Stimulated activated CD4-positive, alpha-beta T cell treated with anti-CD3 and anti-CD28 coated beads, Interleukin-12 subunit alpha, Interleukin-12 subunit beta, amount 100 ng/mL, for 24 hours (primary cell): ENCODE measurements at places on chromosomes 2 and 18.

DNA sequence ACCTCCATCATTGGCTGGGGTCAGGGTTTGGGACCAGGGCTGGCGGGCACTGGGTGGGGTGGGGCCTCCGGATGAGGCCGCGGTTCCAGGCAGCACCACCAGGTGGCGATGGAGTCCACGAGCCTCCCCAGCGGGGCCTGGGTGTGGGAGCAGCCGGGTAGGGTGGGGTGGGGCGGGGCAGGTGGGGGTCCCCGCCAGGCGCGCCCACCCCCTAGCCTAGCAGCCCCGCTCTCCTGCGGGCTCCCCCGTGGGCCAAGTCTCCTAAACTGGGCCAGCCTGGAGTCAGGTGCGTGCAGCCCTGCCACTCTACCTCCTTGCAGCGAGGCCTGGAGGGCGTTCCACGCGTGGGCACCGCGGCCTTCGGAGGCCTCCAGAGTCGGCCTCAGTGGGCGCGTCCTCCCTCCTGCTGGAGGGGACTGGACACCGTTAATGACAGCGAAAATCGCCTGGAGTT, 187.5 kb downstream of the TWIST2 start:
- peak; percentile 31 for DNase-seq

GRCh38 chr2:154692927-154693326, 5.6 kb upstream of the KCNJ3 start:
- DNase-seq = no peak

- DNase-seq = no peak
Observed at GRCh38 chr2:239881561-239882320, 143.4 kb downstream of the NDUFA10 start.

DNA sequence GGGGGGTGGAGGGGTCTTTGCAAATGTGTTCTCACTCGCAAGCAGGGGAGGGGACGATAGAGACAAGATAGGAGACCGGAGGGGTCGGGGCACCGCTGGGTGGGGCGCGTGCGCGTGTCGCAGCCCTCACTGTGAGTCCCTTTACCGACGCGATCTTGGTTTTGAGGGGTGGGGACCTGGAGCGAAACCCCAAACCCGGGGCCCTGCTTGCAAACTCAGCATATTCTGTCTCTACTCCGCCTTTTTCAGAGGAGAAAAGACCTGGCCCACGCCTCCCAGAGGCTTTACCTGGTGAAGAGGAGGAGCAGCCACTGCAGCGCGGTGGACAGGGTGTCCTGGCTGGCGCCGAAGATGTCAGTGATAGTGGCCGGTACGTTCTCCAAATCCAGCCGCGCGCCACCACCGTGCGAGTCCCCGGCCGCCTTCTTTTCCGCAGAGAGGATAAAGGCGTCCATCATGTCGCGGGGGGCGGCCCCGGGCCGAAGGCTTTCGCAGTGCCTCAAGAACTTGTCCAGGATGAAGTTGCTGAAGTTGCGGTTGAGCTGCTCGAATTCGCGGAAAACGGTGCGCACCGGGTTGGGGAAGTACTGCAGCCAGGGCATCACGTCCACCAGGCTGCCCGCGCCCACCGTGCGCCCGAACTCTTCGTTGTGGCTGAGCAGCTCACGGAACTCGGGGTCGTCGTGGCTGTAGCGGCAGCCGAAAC, 1.7 kb downstream of the CYP1B1 start:
- no peak for DNase-seq

DNA sequence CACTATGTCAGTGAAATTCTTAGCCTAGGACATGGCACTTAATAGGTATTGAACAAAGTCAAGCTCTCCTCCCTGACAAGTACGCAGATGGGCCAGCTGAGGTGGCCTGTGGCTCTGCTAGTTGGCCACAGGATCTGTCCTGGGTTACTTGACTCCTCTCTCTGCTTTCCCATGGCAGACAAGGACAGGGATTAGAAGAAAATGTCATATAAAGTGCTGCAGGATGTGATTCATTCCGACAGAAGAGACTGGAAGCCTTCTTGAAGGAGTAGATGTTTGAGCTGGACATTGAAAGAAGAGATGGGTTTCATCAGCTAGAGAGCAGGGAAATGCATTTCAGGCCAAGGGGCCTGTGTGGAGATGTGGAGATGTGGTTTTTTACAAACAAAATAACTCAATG, 46.7 kb downstream of the SMAD7 start:
- no peak for DNase-seq

DNA sequence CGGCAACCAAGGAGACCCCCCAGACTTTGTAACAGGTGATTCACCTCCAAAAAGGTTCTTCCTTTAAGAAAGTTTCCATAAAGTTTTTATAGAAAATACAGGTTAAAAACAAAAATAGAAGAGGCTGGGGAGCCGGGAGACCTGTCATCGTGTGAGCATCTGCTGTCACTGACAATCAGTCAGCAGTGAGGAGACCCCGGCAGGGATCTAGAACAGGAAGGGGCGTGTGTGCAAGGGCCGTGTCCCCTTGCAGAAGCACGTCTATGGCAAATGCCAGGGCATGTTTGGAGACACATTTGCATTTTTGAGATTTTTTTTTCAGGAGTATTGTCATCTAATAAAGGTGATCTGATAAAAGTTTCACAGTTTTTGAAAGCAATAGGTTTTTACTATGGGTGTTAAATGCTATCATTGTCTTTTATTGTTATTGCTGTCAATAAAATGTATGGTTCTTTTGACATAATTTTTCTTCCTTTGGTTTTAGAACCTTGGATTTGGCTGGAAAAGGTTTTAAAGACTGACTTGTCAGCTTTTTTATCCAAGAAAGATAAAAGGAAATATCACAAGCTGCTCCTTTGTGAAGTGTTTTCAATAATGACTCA, 52.1 kb downstream of the MTCL1 start:
- no peak for DNase-seq

DNA sequence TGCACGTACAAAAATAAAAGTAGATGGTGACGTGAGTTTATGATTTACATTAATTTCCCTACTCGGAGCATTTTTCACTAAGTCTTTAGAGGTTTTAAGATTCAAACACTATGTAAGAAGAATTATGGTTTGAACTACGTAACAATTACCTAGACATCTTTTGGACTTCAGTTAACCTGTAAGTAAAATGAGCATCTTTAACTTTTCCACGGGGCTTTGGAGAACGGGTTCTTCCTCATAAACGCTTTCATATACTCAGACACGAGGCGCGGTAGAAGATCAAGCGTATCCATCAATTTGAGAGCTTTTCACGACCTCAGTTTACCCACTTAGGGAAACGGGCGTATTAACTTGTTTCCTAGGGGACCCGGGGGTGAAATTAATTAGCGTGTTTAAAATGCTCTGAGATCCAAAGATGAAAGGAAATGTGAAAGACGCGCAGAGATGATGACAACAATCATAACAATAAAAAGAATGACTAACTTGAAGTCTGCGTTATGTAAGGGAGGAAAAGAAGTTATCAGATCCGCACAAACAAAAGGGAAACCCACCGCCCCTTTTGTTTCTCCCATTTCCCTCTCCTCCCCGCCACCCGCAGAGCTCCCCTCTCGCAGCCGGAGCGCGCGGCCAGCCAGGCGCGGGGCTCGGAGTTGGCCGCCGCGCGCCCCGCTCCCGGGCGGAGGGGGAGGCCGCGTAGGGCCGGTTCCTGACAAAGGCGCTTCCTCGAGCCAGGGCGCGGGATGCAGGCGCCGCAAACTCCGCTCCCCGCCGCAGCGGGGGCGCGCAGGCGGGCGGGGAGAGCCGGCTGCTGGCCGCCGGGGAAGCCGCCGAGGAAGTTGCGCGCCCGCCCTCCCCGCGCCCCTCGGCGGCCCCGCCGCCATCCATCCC, 807 bp downstream of the PELI1 start:
- DNase-seq = no peak

- no peak for DNase-seq
Observed at GRCh38 chr2:100216015-100216414, 73.6 kb upstream of the AFF3 start.

DNA sequence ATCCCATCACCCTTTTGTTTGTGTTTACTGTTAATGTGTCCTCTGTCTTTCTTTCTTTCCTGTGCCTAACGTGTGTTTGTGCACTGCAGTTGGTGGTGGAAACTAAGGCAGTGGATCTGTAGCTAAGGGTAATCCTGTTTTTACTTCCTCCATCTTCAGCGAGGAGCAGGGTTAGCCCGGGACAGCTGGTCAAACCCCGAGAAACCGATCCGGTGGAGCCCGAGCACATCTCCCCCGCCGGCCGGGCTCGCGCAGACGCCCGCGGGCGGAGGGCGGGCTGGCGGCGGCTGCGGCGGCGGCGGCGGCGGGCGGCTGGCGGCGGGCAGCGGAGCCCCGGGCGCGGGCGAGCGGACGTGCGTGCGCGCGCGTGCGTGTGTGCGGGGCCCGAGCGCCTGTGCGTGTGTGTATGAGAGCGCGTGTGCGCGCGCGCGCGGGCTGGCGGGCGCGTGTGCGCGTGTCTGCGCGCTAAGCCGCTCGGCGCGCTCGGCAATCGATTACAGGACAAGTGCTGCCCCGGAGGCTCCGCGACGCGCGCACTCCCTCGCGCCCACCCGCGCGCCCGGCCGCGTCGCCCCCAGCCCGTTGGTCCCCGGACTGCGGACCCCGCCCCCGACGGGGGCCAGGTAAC, at the start of gene IKZF2:
IKZF2 (minus strand) TSS at position 176 of the 628 bp plus-strand sequence. CDS start 2,983 bp downstream, outside the sequence.
- peak; percentile 41 for DNase-seq

GRCh38 chr2:7119132-7119835, 202.1 kb downstream of the RNF144A start:
- no peak for DNase-seq

DNA sequence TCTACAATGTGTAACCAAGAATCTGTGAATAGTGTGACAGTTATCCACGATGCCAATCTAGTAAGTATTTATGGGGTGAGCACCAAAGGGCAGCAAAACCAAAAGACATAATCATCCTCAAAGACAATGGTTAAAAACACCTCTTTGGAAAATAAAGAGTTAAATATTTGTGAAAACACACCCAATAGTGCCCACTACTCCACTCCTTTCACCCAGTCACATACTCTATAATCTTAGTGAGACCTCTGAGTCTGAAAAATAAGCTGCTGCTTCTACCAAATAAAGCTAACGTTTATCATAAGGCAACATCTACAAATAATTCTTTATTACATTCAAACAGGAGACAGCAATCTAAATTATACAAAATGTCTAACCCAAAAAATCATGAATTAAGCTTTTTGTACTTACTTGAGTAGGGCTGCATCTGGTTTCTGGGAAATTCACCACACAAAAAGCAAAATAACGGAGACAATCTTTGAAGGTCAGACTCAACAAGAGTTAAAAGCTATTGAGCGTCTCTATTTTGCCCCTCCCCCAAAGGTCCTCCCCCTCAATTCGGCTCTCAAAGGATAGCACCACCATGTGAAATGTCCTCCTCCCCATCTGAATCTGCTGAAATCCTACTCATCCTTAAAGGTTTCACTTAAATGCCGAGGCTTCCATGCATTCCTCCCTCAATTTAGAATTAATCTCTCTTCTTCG, 2.0 kb downstream of the RAPH1 start:
- no peak for DNase-seq

GRCh38 chr2:49836017-49836416, 681.7 kb upstream of the FSHR start:
- DNase-seq = no peak

GRCh38 chr2:233676046-233676445, 4.3 kb downstream of the UGT1A9 start:
- DNase-seq = no peak

- DNase-seq = no peak
Observed at GRCh38 chr18:56431551-56431950, 206.8 kb downstream of the TXNL1 start.

DNA sequence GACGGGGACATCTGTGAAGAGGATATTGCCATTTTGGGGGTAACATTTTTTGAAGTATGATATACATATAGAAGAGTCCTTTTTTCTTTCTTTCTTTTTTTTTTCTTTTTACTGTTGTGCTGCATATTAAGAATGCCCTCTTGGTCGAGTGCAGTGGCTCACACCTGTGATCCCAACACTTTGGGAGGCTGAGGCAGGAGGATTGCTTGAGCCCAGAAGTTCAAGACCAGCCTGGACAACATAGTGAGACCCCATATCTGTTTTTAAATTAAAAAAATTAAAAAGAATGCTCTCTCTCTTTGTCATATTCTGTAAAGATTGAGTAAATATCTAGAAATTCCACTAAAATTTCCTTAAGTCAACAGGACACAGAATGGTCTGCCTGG, 3.6 kb downstream of the SH2D6 start:
- DNase-seq = no peak

GRCh38 chr18:12005538-12006487, 24.5 kb downstream of the IMPA2 start:
- DNase-seq = no peak

DNA sequence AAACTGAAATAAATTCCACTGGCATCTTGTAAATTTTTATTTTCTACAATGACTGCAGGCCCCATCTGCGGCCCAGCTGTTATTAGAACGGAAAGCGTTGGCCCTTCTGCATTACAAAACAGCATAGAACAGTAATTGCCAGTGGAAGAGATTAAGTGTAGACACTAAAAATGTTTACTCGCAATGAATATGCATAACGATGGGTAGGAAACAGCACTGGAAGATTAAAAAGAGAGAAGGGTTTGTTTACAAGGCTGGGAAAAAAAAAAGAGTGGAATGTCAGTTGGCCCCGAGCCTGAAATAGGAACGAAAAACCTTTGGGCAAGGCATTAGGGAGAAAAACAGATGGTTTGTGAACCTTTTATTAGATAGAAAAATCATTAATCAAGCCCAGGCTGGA, 275.9 kb upstream of the TCF4 start:
- DNase-seq = no peak

DNA sequence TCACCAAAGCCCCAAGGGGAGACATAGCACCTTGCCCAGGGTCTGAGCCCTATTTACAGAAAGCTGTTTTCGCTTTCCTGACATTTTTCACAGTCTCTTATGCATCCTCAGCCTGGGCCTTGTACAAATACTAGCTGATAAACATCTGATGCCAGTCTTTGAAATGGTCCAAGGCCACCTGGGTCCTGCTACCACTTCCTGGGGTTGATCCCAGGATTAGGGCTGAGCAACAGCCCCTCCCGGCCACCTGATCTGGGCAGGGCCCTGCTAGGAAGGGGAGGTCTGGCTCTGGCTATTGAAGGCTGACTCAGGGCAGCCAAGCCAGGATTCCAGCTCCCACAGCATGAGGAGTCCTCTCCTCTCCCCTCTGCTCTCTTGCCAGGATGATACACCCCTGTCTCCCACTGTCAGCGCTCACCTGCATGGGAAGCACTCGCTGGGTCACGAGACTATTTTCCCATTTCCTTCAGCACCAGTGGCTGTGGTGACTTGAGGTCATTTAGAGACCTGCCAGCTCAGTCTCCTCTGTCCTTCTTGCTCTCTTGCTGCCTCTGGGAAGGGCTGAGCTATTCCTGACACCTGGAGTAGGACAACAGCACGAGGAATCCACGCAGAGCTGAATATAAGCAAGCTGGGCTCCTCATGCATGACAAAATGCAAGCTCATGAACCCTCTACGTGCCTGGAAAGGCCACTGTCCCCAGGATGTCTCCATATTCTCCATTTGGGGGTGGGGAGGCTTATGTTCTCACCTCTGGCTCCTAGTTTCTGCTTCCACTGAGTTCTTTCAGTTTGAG, 53.0 kb upstream of the LGALSL start:
- no peak for DNase-seq

DNA sequence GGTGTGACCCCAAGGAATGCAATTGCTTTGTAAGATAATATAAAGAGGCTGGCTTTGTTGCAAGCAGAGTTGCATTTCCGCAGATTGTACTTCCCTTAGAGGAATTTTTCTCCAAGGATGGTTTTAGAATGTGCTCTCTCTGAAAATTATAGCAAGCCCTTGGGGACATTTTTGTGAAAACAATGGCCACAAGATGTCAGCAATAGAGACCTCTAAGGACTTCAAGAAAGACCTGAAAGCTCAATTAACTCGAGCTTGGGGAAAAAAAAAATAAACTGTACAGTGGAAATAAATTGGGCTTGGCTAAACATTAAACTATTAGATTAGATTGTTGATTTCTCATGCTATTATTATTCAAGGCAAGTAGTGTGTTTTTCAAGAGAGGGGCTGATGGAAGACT, 81.3 kb upstream of the KYNU start:
- DNase-seq = no peak
